ENCODE measurements at places on chromosomes 5 and 9.

GRCh38 chr5:132000241-132000490 lies 11.3 kb downstream of the ACSL6 start:
- no peak for DNase-seq

DNA sequence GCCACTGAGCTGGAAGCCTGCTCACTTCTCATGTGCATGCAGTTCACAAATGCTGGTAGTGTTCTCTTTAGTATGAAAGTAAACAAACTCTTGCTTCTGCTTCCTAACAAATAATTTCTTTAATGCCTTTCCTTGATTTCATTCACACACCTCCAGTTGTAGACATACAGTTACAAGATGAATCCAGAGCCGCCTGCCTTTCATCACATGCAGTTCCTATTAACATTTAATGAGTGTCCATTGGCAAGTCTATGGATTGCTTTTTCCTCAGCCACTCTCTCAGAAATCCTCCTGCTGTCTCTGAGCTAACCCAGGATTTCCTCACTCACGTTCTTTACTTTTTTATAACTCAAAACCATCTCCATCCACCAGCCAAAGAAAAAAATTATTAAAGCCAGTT lies 408.6 kb downstream of the BNC2 start:
- DNase-seq, result no peak

DNA sequence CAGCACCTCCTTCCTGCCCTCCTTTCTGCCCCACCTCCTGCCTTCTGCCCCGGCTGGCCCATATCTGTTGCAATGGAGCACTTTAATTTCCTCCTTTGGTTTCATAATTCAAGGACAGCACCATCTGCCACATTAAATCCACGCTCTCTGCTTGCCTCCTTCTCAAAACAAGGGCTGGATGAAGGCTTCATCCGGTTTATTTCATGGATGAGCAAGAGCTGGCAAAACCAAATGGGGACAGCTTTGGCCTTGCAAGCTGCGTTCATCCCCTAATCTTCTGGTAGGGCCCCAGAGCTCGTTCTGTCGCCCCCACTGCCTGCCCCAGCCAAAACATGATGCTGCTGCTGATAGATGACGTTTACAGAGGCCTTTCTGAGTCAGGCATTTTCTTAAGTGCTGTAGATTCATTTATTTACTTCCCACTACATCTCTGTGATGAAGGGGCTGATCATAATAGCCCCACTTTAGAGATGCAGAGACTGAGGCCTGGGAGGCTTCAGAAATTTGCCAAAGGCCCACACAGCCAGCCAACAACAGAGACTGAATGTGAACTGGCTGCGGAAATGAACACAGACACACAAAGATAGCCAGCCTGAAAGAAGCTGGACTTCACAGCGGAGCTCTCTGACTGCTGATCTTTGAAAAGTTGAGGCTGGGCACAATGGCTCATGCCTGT lies 115.6 kb upstream of the CPEB4 start:
- no peak for DNase-seq

- no peak for DNase-seq
These were observed 157.4 kb upstream of the OTULINL start for GRCh38 chr5:14424011-14424685.

GRCh38 chr5:131230406-131230805 lies 33.4 kb upstream of the CDC42SE2 start:
- DNase-seq, result no peak

- DNase-seq, result no peak
These were observed 395.7 kb upstream of the ZNF462 start for GRCh38 chr9:106467113-106467864.

GRCh38 chr5:179114756-179115155 lies 54.6 kb downstream of the ZNF354C start:
- DNase-seq, result no peak

DNA sequence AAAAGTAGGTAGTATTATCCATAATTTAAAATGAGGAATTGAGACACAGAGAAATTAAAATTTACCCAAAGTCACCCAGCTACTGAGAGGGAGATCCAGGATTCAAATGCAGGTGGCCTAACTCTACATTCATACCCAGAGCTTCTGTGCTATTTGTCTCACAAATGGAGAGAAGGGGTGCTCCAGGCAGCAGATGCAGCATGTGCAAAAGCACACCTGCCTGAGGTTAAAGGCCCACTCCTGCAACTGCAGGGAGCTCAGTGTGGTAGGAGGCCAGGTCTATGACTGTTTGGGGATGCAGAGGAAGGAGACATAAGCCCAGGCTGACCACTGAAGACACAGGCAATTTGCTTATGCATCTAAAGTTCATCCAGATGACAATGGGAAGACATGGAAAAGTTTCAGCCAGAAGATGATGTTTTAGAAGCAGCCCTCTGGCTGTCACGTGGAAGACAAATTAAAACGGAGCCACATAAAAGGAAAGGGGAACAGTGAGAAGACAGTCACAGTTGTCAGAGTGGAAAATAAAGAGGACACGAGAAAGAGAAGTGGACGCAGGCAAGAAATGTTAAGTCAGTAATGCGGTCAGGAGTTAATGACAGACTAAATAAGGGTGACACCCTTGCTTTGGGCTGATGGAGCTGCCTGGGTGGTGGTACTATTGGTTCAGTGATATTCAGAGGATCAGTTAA lies 214.7 kb downstream of the EBF1 start:
- no peak for DNase-seq

GRCh38 chr5:68587171-68587570 lies 371.6 kb downstream of the PIK3R1 start:
- no peak for DNase-seq

DNA sequence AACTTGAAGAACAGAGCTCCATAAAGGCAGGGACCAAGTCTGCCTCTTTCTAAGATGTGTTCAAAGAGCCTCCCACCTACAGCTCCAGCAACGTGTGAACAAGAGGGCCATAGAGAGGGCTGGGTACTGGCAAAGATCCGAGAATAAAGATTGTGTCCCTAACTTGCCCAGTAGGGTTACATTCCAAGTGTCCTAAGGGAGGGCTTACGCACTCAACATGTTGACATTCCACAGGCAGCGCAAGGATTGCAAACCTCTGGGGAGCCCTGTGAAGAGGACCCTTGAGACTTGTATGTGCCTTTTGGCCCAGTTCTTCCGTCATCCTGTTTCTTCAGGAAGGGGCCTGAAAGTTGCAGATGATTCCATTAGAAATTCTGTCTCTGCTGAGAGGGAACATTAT lies 48.2 kb upstream of the ENTREP1 start:
- no peak for DNase-seq

DNA sequence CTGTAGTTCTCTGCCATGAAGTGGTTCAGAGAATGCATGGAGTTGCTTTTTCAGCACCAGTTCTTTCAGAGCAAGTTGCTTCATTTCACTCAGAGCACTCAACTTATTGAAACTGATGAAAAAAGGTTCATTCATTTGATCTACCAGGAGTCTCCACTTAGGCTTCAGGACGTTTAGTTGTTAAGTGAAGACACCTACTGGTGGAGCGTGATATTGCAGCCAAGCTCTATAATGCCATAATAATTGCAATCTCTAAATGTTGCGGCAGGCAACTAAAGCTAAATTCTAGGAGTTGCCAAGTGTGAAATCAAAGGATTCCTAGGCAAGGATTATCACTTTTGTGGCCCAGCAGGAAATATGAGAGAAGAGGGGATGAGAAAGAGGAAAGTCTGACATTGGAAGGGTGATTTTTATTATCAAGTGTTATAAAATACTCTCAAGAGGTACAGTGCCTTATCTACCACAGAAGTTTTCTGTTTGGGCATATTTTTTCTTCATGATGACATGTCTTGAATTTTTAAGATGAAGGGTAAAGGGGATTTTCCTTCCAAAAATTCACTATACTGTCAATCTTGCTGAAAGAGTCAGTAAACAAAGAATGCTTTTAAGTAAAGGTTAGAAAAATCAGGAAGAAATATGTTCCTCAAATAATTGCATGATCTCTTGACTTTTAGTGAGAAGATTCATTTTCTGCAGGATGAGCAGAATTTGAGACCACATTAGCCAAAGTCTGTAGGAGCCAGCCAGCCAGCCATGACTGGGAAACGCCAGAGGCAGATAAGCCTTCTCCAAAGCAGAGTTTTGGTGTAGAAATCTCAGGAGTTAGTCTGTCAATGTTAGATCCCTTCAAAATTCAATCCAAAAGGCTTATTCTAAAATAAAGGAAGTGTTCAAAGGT lies 83.4 kb downstream of the SH3PXD2B start:
- DNase-seq, result no peak
